ENCODE measurements at places on chromosomes 13 and 19. TPM values are rescaled to one million over a fixed set of nuclear protein-coding genes. Genes with fewer than 3 reads are reported as not detected.

DNA sequence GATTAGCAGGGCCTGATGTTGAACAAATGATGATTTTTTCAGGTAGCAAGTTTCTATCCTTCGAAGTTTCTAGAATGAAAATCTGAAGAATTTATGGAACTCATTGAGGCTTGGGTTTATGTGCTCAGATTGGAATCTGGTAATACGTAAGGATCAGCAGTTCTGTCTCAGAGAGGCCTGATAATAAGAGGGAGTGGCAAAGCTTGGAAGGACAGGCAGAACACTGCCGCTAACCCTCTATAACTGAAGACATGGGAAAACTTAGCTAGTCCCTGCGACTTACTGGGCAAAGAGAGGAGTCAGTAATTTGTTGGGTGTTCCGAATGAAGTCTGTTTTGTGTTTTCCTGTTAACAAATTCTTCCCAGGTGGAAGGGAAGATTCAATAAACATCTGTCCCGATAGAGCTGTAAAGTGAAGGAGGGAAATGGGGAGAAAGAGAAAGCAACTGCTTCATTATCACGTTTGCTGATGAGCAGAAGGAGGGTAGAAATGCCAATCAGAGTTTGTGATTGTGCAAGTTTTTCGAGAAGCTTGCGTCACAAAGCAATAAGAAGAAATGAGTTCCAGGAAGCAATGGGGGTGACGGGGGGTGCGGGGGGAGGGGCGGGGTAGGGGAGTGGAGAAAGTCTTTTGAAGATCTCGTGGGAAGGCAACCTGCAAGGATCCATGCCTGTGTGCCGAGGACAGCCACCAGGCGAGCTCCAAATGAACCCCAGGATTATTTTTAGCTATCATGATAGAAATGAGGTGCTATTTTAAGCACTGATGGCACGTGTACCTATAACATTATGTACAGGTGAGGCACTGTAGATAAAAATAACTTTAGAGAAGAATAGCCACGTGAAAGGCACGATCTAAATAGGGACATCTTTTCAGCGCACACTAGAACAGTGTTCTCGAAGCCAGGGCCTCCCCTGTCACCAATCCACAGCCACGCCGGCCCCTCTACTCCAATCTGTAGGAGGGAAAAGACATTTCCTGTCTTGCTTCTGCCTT, 224.1 kb downstream of the FGF9 start:
- no peak for DNase-seq

- DNase-seq: no peak
Measured at GRCh38 chr19:4043401-4043800, 23.3 kb downstream of the ZBTB7A start.

GRCh38 chr13:40352380-40352778, 314.1 kb downstream of the FOXO1 start:
- DNase-seq: peak; percentile 83

Gene KLF1
- not detected for total RNA-seq

GRCh38 chr13:25980255-25980654, 71.6 kb downstream of the SHISA2 start:
- DNase-seq: no peak

GRCh38 chr13:49567491-49567890, 17.9 kb downstream of the RCBTB1 start:
- DNase-seq: no peak

- peak; percentile 65 for DNase-seq
Measured at GRCh38 chr13:41458761-41459431, 1.5 kb downstream of the RGCC start.

Gene SULT2A1
- total RNA-seq: not detected

- peak; percentile 78 for DNase-seq
Measured at GRCh38 chr13:24050292-24050711, 110.2 kb upstream of the SPATA13 start.

DNA sequence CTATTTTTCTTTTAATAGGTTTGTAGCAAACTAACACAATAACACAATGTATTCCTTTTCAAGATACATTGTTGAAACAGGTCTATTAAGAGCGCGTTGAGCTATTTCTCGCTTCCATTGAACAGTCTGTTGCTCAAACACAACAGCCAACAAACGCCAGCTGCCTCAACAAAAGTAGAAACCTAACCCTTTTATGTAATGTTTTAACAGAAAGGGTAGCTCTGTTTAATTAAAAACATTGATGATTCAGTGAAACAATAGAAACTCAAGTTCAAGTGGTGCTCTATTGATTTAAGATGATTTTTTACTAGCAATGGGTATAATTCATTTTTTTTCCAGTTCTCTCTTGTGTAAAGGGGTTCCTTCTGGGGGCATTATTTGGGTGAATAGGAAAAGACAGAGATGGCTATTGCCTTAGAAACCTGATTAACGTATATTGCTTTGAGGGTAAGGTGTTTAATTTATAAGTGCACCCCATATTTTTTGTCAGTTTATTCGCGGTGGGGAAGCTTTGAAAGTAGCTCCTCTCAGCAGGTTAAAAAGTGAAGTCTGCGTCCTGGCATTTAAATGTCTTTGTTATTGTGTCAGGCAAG, 14.9 kb downstream of the ZIC2 start:
- DNase-seq: no peak

- DNase-seq: no peak
Measured at GRCh38 chr19:14915116-14915515, 26.2 kb upstream of the OR7C2 start.

- no peak for DNase-seq
Measured at GRCh38 chr13:46114613-46115012, 9.8 kb upstream of the CPB2 start.

DNA sequence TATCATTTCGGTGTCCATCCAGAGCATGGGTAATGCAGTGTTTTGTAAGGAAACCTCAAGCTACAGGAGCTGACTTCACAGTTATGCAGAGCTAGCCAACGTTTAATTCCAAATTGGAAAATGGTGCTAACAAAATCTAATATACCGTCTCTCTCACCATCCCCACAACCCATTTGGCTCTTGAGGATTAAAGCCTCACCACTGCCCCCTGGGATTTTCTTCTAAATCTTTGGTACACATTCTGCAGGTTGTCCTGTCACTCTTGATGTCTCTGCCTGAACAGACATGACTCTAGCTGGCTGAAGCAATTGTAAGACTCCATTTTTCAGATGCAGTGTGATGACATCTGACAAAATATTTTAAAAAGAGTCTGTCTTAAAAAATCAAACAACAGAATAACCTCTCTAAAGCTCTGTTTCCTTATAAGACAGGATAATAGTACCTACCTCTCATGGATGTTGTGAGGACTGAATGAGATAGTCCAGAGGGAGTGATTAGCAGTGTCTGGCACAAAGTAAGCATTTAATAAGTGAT, 451.8 kb downstream of the SUCLA2 start:
- no peak for DNase-seq

GRCh38 chr13:49064476-49064875, 88.8 kb downstream of the FNDC3A start:
- no peak for DNase-seq

Gene PDCD2L
- 14.8 TPM for total RNA-seq

GRCh38 chr13:51271528-51272085, 49.4 kb downstream of the FAM124A start:
- DNase-seq: no peak

- DNase-seq: no peak
Measured at GRCh38 chr19:36246006-36246481, 31.1 kb downstream of the ZNF146 start.

DNA sequence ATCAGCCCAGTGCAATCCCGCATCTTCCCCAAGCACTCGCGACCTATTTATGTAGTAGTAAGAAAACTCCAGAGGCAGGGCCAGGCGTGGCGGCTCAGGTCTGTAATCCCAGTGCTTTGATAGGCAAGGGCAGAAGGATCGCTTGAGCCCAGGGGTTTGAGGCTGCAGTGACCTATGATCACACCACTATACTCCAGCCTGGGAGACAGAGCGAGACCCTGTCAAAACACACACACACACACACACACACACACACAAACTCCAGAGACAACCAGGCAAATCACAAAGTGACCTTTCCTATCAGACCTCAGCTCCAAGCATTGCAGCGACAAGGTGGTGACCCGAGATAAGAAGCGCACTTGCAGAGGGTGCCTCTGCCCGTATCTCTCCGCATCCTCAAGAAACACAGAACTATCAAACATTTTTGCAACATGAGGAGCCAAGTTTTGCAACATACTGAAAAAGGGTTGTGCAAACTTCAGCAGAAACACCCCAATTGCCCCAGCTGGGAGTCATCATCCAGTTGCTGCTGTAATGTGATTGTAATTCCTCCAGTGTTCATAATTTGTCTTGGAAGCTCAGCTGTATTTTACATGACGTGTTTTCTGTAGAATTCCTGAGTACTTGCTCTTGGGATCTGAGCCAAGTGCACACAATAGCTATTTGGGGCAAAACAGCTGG, 8.7 kb upstream of the KLF2 start:
- peak; percentile 90 for DNase-seq

GRCh38 chr13:66462187-66462586, 767.9 kb downstream of the PCDH9 start:
- no peak for DNase-seq

Gene PCDH8
- total RNA-seq: 0.16 TPM

Gene EDDM13
- total RNA-seq: not detected

- peak; percentile 80 for DNase-seq
Measured at GRCh38 chr13:80131204-80131603, 209.7 kb downstream of the SPRY2 start.

Gene FOSB
- total RNA-seq: 24.0 TPM

- DNase-seq: no peak
Measured at GRCh38 chr19:44637390-44637764, 6.3 kb upstream of the PVR start.

GRCh38 chr13:42490676-42491075, 83.3 kb upstream of the TNFSF11 start:
- no peak for DNase-seq

- DNase-seq: no peak
Measured at GRCh38 chr13:26048741-26049140, 3.1 kb downstream of the SHISA2 start.

Data from sigmoid colon (tissue), 7 donors.